ENCODE measurements at places on chromosomes 3 and 15.

DNA sequence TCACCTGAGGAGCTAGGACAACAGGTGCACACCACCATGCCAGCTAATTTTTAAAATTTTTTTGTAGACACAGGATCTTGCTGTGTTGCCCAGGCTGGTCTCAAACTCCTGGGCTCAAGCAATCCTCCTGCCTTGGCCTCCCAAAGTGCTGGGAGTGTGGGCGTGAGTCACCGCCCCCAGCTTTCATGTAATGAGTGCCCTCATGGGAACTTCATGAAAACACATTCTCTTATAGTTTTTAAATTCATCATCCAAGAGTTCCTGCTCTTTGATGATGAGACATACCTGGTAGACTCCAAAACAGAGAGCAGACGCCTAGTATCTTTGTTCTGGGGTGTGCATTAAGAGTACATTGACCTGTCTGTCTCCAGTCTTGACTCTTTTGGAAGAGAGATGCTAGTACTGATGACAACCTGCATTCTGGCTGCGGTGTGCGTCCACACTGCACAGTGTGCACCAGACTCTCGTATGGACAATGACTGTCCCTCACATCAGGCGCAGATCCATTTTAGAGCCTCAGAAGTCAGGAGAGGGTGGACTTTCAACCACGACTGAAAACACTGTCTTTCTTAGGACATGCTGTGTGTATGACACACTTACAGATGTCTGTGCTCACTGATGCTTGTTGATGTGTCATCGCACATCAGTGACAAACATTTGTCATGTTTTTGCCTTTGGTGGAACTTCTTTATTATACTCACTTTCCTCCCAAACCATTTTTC is 2.0 kb downstream of the NRROS start:
- DNase-seq = peak; percentile 72

DNA sequence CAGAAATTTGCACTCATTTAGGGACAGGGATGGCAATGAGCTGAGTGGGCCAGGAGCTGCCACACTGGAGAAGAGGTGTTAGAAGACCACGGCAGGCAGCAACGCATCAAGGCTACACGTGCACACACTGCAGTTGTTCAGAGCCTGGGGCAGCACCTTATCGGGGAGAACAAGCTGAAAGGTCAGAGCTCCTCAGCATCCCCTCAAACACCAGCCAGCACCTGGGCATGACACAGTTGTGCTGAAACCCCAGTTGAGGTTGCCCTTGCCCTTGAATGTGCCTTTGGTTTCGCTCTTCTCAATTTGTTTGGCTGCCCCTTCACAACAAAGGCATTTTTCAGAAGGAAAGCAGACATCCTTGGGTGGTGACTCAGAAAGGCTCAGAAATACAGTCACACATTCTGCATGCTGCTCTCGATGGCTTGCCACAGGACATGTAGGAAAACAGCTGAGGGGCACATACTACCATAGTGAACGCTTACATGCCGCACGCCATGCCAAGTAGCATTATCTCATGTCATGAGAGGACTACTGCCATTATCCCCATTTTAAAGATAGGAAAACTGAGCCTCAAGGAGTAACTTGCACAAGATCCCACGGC is 57.6 kb downstream of the ST8SIA2 start:
- DNase-seq = no peak

DNA sequence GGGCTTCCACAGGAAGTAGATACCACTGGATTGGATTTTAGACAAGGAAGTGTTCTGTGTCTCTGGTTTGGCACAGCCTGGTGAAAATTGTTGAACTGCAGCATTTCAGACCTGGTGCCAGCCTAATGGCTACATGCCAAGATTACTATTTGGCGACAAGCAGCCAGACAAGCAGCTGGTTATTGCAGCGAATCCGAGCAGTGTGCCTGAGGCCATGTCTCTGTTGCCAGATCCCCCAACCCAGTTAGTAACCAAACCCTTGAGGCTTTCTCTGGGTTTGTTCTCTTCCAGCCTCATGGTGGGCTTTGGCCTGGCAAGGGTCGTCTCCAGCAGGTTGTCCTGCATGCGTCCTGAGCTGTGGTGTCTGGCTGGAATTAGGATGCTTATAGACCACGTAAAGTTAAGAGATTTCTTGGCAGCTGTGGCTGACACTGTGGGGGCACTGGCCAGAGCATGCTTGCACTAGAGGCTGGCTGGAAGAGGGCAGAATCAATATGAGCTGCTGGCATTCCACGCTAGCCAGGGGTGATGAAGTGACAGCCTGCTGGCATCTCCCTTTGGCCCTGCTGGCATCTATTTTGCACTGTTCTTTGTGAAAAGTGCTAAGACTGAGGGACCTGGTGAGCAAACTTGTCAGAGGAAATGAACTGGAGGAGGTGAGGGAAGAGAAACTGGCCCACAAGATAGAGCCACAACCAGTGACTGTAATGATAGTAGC is 172.6 kb downstream of the RBMS3 start:
- DNase-seq = no peak

- no peak for DNase-seq
Observed at GRCh38 chr3:125028657-125029056, 27.1 kb downstream of the HEG1 start.

- DNase-seq = peak; percentile 85
Observed at GRCh38 chr3:154120961-154121700, at the start of gene ARHGEF26. ARHGEF26 (plus strand) TSS chr3:154121390; CDS start chr3:154121993, 603 bp downstream.

DNA sequence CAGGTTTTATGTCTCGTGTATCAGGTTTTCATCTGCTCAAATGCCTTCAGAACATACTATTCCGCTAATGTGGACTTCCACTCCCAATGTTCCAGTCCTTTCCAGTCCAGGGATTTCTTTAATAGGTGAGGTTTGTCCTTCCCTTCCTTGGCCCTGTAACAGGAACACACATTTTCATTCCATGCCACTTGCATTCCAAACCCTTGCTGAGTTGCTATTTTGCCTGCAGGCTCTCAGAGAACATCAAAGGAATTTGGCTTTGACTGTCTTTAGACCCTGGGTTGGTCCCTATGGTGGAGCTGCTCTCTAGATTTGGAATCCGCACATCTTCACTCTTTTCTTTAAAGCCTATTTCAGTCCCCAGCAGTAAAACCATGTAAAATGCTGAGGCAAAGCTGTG is 12.3 kb upstream of the ALCAM start:
- no peak for DNase-seq

GRCh38 chr3:152356870-152357276 is 88.1 kb downstream of the MBNL1 start:
- no peak for DNase-seq

DNA sequence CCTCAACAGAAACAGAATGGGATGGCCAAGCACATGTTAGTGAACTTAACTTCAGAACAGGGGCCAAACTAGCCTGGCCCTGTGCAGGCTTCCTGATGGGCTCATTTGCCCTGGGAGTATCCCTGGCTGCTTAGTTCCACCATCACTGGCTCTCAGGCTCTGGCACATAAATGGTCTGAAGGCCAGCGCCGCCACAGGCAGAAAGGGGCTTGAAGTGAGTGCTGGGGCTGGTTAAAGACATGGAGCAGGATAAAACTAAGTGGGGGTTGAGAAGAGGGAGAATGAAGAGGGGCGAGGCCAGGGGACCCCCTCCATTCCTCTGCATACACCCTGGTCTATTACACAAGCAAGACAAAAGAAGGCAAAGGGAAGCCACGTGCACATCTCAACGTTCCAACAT is 12.2 kb downstream of the SLCO2A1 start:
- no peak for DNase-seq
